Fibroblast of skin of scalp (primary cell): ENCODE measurements at places on chromosomes 4 and X.

- DNase-seq, result no peak
Measured at GRCh38 chr4:122167369-122167768, 15.2 kb downstream of the BLTP1 start.

- DNase-seq, result no peak
Measured at GRCh38 chrX:17680732-17681413, 56.4 kb upstream of the SCML1 start.

DNA sequence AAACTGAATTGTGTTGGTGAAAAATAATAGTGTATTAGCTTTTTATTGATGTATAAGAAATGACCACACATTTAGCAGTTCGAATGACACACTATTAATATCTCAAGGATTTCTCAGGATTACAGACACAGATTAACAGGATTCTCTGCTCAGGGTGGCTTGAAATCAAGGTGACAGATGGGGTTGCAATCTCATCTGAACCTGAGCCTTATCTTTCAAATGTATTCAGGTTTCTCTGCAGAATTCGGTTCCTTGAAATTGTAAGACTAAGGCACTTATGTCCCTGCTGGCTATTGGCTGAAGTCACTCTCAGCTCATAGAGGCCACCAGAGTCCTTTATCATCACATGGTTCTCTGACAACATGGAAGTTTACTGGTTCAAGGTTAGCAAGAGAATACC, 1780.1 kb downstream of the ARAP2 start:
- no peak for DNase-seq

- DNase-seq, result peak; percentile 7
Measured at GRCh38 chrX:154354013-154354412, 20.4 kb downstream of the FLNA start.

GRCh38 chr4:173370130-173370476, 651 bp upstream of the SAP30 start:
- DNase-seq, result no peak

DNA sequence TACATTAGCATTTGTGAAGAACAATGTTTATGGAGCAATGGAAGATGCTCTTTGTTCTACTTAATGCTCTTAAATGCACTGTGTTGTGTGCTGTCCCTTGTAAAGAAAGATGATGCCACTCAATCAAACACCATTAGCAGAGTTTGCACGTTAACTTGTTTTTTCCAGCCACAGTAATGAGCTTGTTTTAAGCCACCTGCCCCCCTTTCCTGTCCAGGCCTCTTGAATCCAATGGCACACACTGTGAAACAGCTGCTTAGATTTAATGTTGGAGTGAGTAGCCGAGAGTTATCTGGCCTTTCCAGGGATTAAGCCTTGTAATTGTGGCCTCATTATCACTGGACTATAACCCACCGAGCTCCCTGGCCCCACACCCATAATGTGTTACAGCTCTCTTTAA, 86.0 kb downstream of the PAK3 start:
- no peak for DNase-seq

DNA sequence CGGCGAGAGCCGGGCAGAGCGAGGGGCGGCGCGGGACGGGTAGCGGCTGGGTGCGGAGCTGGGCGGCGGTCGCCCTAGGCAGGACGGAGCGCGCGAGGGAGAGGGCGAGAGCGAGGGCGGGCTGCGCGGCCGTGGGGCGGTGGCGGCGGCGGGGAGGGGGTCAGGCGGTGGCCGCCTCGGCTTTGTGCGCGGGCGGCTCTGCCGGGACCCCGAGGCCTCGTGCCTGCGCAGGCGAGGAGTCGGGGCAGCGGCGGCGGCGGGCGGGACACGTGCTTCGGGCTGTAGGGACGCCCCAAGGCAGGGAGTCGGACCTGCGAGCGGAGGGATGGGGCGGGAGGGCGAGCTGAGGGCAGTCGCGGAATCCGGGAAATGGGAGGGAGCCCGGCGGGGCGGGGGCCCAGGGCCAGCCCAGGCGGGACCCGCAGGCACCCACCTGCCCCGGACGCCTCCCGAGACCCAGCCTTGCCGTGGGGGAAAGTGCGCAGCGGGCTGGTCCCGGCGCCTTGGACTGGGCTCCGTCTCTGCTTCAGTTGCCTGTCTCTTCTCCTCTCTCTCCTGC, 465 bp downstream of the BMPR1B start:
- DNase-seq, result peak; percentile 47

GRCh38 chrX:94097868-94098267, 423.9 kb downstream of the FAM133A start:
- no peak for DNase-seq

GRCh38 chr4:14644580-14645282, 357.6 kb upstream of the CPEB2 start:
- no peak for DNase-seq

GRCh38 chr4:126338548-126338947, 1023.8 kb downstream of the FAT4 start:
- no peak for DNase-seq

GRCh38 chr4:141011901-141012315, 121.4 kb downstream of the RNF150 start:
- no peak for DNase-seq

- peak; percentile 13 for DNase-seq
Measured at GRCh38 chr4:173752610-173753230, 222.7 kb upstream of the HAND2 start.

DNA sequence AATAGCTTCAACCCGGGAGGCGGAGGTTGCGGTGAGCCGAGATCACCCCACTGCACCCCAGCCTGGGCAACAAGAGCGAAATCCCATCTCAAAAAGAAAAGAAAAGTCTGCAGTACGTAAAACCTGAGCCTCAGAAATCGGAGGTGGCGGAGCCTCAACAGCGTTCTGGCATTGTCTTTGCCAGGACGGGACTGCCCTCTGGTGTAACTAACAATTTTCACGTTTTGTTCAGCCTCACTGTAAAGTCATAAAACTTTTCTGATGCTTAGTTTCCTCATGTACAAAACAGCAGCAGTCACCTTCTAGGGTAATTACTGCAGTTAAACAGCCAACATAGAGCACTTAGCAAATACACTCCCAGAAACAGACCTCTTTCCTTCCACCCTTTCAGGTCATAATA, 121.7 kb downstream of the RBM47 start:
- DNase-seq, result no peak

GRCh38 chr4:156606554-156607477, 364.8 kb downstream of the PDGFC start:
- DNase-seq, result peak; percentile 46

GRCh38 chr4:48093991-48094416, 40.0 kb downstream of the TXK start:
- DNase-seq, result peak; percentile 6

GRCh38 chr4:87353592-87353991, 30.9 kb upstream of the HSD17B13 start:
- DNase-seq, result peak; percentile 57

GRCh38 chrX:101415180-101416145, 7.4 kb downstream of the HNRNPH2 start:
- DNase-seq, result peak; percentile 71

GRCh38 chr4:65450899-65451298, 219.4 kb downstream of the EPHA5 start:
- no peak for DNase-seq

DNA sequence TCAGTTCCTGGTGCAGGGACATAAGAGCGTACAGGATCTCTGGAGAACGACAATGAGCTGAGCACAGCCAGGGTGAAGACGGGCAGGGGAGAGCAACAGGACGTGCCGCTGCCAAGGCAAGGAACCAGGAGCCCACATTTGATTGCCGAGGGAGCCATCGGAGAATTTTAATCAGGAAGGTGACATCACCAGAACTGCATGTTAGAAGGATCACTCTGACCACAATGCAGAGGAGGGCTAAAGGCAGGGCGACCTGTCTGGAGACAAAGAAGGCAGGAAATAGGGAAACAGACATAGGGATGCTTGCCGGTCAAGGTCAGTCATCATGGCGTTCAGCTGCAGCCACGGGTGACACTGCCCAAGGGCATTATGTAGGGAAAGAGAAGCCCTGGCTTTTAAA, 81.4 kb downstream of the RBM47 start:
- no peak for DNase-seq

GRCh38 chr4:111960241-111960667, 185.0 kb upstream of the FAM241A start:
- peak; percentile 68 for DNase-seq

GRCh38 chr4:172957216-172957615, 211.4 kb upstream of the GALNT7 start:
- DNase-seq, result no peak

DNA sequence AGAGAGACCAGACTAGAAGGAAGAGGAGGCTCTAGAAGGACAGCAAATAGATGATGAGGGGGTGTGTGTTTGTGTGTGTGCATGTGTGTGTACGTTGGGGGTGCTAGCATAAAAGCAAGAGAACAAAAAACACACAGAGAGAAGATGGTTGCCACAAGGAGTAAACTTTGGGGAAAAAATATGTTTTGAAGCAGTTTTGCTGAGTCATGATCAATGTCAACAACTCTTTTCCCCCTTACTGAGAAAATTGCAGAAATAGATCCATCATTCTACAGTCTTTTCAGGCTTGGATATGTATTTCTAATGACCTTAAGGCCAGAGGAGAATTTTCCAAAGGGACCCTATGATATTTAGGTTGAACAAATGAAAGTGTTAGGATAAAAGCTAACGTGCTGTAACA, 89.0 kb upstream of the NHS start:
- DNase-seq, result no peak

DNA sequence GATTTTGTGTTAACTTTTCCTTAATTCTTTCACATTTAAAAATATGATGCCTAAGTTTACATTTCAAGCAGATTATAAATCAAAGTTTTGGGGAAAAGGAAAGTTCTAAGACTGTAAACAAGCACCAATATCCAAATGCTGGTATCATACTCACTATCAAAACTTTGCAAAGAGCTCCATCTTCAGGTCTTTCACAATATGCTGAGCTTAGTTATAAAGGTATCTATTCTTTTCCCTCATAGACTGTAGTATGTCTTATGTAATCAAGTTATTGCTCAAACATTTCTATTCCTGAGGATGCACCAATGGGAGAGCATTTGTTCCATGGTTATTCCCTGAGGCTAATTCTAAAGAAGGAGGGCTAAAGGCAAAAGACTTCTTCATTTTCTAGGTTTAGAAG, 207.9 kb upstream of the FAM241A start:
- peak; percentile 45 for DNase-seq

DNA sequence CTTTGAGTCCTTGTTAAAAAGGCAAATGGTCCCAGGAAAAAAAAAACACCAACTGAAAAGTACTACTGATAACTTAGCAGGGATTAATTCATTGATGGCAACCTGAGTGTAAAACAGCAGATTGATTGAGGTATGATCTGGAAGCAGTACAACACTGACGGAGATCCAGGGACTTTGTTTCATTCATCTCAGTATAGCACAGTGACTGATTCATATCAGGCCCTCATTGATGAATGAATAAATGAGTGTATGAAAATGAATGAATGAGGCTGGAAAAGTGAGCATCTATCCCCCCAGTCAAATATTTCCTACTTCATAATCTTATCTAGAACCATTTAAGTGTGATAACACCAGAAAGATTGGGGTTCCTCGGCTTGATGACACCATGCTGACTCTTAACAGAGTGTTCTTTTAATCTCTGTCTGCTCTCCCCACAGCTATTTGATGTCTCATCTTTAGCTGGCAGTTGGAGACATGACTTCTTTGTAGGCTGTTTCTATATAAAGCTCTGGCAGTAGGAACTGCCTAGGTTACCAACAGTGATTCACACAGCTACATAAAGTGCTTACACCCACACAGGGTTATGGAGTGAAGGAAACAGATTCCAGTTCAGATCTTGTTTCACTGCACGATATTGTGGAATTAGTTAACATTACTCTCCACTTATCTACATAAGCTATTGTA, 18.6 kb upstream of the RNF128 start:
- peak; percentile 83 for DNase-seq

- DNase-seq, result peak; percentile 66
Measured at GRCh38 chrX:37986893-37987292, 19.5 kb upstream of the SYTL5 start.

DNA sequence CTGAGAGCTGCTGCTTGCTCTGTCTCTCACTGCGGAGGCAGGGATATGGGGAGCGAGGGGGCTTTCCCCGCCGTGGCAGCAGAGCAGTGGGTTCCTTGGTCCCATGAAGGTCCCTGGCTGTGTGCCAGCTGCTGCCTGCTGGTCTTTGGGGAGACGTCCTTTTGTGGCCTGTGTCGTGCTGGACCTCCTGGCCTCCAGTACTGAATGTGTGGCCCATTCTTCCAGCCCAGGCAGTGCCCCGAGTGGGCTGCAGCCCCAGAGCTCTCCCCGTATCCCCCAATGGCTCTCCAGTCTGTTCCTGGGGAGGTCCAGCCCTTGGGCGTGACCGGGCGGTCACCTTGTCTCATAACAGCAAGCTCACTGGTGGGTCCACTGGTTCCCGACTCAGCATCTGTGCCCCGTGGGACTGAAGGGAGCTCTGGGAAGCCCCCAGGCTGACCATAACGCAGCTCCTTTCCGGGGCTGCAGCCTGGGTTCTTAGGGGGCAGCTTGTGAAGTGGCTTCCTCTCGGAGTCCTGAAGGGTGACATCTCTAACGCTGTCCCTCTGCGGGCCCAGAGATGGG, 115.6 kb downstream of the SMIM20 start:
- DNase-seq, result no peak

DNA sequence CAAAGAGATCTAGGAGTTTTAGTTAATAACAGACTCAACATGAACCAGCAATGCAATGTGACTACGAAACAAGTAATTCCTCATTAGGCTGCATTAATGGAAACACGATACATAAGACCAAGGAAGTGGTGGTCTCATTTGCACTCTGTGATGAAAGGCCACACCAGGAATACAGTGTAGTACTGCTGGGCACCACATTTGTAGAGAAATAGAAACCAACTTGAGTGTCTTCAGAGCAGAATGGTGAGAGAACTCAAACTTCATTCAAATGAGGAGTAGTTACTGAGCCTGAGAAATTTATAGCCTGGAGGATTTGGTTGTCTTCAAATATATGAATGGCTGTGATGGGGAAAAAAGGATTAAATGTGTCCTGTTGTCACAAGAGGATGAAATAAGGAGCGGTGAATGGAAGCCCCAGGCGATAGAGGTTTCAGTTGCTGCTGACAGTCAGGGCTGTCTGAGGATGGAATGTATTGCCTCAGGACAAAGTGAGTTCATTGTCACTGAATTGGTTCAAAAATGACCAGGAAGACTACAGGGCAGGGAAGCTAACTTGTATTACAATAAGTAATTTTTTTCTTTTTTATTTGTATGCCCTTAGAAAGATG, 50.9 kb downstream of the NFKB1 start:
- no peak for DNase-seq

- DNase-seq, result no peak
Measured at GRCh38 chr4:108159845-108160244, 8.9 kb downstream of the LEF1 start.

- no peak for DNase-seq
Measured at GRCh38 chr4:52883707-52884669, 21.9 kb downstream of the RASL11B start.

GRCh38 chr4:118037955-118038354, 3.7 kb downstream of the NDST3 start:
- DNase-seq, result no peak

- peak; percentile 12 for DNase-seq
Measured at GRCh38 chr4:83329521-83330110, 5.0 kb downstream of the HPSE start.
